ENCODE measurements at places on chromosomes 1 and 21.

- no peak for DNase-seq
Observed at GRCh38 chr1:164658864-164659263, 99.9 kb downstream of the PBX1 start.

DNA sequence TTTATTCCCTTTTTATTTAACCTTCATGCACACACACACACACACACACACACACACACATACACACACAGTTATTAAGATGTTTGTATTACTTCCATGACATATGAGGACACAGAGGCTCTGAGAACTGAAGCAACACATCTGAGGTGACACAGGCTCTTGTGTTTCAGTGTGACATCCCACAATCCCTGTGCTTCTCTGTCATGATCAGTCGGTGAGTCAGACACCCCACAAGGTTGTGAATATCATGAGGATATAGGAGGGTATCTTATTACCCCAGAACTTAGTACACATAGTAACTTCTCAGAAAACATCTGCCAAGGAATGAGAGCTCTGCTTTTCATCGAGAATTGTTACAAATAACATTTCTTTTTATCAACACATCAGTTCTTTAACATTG lies 459.3 kb downstream of the PLPP3 start:
- DNase-seq: no peak

GRCh38 chr1:217274927-217275654 lies 355.8 kb downstream of the GPATCH2 start:
- peak; percentile 59 for DNase-seq

- peak; percentile 84 for DNase-seq
Observed at GRCh38 chr1:24111996-24112779, at the start of gene MYOM3. Gene MYOM3, minus strand, starts transcription at chr1:24112135. Its CDS starts 3,499 bp downstream, at chr1:24108636.

- no peak for DNase-seq
Observed at GRCh38 chr1:17397910-17398695, 26.1 kb downstream of the PADI6 start.

GRCh38 chr1:224245188-224245587 lies 62.1 kb downstream of the DEGS1 start:
- no peak for DNase-seq

GRCh38 chr1:201876148-201876818 lies 12.4 kb upstream of the SHISA4 start:
- no peak for DNase-seq
